ENCODE measurements at places on chromosomes 5 and 9.

GRCh38 chr5:91033370-91033769 is 349.7 kb downstream of the ARRDC3 start:
- DNase-seq = no peak

DNA sequence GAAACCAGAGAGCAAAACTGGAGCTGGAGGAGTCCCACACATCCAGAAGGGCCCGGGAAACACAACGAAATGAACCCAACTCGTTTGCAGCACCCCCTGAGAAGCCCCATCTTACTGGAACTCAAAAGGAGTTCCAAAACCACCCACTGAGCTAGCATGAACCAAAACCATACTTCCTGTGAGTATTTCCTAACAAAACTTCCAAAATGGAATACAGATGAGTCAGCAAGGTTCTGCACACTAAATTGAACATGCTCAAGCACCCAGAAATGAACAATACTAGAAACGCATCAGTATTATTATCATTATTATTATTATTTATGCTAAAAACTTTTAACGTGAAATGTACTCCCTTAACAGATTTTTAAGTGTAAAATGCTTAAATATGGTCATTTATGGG is 8.0 kb upstream of the SPOCK1 start:
- DNase-seq = no peak

DNA sequence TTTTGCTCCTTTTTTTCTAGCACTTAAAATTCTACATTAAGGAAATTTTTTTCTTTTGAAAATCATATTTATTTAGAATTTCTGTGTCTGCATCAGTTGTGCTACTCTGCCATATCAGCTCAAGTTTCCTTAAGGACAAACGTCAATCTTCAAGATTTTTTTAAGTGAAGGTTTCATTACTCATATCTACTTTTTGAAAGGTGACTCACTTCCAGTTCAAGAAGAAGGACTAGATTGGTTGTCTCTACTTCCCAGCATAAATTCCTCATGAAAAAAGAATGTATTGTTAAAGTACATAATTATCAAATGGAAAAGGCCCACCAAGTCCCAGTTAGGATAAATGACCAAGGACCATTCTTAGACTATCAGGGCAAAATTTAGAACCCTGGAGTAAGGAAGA is 626.5 kb downstream of the DMRTA1 start:
- DNase-seq = no peak

DNA sequence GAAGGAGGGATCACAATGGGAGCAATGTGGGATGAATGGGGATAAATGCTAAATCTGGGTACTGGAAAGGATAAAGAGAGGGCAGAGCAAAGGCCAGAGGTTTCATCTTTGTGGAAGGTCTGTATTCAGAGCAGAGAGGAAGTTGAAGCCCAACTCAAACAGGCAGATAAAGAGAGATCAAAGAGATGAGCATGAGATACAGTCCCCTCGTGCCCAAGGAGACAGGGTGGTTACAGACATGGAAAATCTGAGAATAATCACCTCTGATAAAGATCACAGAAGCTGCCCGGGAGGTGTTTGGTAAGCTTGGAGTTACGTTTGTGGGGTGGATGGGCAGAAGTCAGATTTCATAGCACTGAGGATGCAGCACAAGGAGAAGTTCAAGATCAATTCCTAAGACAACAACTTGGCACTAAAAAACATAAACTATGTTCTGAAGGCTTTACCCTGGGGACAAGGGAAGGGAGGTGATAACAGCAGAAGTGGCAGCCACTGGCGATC is 459 bp upstream of the ERAP2 start:
- peak; percentile 73 for DNase-seq

DNA sequence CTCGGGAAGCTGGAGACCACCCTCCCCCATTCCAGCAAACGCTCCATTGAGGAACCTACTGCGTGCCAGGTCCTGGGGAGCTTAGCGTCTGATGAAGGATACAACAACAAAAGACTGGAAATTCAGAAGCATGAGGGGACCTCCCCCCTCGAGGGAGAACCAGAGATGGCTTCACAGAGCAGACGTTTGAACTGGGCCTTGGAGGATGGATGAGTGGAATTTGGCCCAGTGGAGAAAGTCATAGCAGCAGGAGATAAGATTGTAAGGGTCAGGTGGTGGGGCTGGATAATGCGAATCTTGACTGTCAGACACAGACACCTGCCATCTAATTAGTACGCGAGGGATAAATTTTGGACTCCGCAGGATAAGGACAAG is 1.2 kb upstream of the SLC25A51 start:
- DNase-seq = no peak

DNA sequence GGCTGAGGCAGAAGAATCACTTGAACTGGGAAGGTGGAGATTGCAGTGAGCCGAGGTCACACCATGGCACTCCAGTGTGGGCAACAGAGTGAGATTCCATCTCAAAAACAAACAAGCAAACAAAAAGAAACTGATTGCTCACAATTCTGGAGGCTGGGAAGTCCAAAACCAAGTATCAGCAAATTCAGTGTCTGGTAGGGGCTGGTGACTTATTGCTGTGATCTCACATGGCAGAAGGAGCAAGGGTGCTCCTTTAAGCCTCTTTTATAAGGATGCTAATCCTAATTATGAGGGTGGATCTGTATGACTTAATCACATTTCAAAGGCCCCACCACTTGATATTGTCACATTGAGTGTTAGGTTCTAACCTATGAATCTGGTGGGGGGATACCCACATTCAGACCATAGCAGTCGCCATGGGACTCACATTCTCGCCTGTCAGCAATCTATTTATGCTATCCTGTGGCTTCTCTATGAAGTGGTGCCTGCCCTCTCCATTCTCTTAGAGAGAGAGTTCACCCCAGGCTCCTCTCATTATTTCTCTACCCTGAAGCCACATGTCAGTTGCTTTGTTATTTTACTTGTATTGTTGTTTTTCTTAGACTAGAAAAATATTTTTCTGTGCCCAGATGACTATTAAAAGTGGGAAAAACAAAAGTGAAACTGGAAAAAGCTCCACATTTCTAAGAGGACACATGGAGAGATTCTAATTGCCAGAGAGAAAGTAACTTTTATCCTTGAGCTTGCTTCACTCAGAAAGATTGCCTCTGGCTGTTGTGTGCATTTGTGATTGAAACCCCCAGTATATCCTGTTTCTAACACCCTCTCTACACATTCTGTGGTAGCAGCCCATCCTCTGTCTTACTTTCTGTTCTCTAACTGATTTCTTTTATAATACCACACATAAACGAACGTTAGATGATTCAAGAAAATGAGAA is 18.8 kb upstream of the PRLR start:
- DNase-seq = peak; percentile 20

DNA sequence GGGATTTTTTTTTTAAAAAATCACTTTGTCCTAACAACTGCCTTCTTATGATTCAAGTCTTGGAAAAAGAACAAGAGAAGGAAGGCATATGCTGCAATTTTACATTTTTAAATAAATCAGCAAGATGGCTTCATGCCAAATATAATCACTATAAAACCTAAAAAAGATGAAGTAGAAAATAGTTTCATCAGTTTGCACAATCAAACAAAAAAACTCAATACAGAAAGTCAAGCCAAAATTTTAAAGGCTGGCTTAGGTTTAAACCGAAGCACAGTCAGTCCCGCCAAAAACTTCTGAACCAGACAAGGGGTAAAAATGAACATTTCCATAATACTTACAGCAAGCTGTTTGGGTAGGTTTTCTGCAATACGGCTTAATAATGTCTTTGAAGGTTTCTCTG is 57.3 kb downstream of the ZFR start:
- no peak for DNase-seq

DNA sequence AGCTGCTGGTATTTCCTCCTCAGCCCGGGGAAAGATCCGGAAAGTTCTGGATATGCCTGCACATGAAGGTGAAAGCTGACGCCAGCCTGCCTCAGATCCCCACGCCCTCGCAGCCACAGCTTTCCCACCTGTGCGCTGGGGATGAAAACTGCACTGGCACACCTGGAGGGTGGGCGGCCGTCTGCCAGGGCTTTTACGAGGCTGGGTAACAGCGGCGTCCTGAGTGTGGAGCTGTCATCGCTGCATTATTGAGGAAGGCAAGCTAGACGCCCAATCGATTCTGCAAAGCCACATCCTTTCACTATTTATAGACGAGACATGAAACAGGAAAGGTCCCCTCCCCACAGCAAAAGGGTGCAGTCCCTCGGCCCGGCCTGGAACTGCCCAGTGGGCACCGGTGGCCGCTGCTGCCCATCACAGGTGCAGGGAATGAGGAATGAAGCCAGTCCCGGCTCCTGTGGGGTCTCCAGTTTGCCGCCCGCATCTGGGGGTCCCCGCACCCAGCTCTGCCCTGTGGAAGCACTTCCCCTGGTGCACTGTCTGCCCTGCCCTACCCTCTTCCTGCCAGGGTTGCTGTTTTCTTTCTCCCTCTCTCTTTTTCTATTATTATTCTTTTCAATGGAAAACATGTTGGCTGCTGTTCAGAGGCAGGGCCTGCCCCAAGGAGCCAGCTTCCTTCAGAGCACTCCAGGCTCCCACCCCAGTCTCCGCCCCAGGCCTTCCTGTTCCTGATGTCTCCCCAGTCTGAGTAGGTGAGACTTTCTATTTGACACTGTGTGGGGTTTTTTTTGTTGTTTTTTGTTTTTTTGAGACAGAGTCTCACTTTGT is 7.0 kb downstream of the NOTCH1 start:
- DNase-seq = peak; percentile 73

- DNase-seq = no peak
Observed at GRCh38 chr5:112907166-112907631, 14.8 kb downstream of the REEP5 start.

- no peak for DNase-seq
Observed at GRCh38 chr5:123085638-123086286, 3.3 kb upstream of the PRDM6 start.

DNA sequence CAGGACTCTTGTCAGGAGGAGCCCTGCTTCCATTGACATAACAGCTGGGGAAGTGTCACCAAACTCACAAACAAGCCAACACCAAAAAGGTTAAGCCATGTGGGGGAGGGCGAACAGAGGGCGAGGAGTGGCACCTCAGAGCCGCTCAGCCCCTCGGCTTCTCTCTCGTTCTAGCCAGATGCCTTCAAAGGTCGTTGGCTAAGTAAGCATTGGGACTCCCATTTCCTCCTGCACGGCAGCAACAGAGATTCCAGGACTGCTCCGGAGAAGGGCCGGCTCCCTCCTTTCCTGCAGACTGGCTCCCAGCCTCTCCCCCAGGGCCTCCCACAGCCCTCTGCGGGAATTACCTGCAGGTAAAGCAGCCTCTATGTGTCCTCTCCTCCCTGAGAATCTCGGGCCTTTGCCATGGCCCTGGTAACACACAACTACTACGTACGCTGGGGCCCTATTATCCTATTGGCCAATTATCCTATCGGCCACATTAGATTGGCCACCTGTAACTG is 52.1 kb upstream of the RNU6ATAC start:
- no peak for DNase-seq

DNA sequence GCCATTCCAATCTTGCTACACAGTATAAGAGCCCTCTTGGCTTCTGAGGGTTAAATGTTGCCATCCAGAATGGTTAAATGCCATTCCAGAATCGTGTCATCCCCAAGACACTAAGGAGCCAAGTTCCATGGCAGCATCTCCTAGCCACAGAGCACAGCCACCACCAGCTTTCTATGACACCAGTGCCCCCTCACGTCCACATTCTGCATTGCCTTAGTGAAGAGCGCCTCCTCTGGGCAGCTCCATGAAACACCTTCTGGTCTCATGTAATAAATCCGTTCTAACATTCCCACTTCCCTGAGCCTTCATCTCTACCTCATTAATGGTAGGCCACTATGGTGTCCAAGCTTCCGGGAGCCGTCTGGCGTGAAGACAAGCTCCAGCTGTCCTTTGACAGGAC is 12.4 kb downstream of the CBY3 start:
- DNase-seq = peak; percentile 37

DNA sequence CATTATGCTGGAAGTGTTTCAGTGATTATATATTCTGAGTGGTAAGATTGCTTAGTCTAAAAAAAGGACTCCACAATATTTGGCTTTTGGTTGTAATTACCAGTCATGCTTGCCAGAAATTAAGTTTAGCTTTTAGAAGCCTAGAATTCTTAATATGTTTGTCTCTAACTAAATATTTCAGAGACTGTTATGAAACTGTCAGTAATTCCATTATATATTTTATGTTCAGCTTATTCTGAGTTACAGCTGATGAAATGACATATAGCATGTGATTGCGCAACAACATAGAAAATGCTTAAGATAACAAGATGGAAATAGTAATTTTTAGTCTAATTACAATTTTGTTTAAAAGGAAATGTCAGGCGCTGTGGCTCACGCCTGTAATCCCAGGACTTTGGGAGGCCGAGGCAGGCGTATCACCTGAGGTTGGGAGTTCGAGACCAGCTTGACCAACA is 44.2 kb downstream of the KIAA1958 start:
- DNase-seq = no peak

- peak; percentile 94 for DNase-seq
Observed at GRCh38 chr9:121646992-121647391, 4.4 kb upstream of the DAB2IP start.

- DNase-seq = no peak
Observed at GRCh38 chr9:101639311-101639710, 44.5 kb upstream of the PPP3R2 start.

- no peak for DNase-seq
Observed at GRCh38 chr5:172569861-172570558, 71.1 kb upstream of the NEURL1B start.

GRCh38 chr5:124236361-124237205 is 509.9 kb downstream of the ZNF608 start:
- no peak for DNase-seq

GRCh38 chr5:3103262-3103811 is 351.9 kb upstream of the IRX2 start:
- no peak for DNase-seq

GRCh38 chr9:34451545-34451944 is 6.8 kb downstream of the FAM219A start:
- no peak for DNase-seq

DNA sequence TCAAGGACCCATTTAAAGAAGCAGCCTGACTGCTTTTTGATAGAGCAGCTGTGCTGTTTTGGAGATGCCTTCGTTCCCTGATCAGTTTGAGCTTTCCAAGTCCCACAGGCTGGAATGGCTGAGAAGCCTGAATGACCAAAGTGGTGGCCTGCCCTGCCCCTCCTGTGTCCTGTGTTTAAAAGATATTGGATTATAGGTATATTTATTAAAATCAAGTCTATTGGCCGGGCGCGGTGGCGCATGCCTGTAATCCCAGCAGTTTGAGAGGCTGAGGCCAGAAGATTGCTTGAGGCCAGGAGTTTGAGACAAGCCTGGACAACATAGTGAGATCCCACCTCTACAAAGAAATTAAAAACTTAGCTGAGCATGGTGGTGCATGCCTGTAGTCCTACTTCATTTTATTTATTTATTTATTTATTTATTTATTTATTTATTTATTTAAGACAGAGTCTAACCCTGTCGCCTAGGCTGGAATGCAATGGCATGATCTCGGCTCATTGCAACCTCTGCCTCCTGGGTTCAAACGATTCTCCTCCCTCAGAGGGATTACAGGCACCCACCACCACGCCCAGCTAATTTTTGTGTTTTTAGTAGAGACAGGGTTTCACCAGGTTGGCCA is 87.7 kb downstream of the CACNA1B start:
- DNase-seq = no peak

DNA sequence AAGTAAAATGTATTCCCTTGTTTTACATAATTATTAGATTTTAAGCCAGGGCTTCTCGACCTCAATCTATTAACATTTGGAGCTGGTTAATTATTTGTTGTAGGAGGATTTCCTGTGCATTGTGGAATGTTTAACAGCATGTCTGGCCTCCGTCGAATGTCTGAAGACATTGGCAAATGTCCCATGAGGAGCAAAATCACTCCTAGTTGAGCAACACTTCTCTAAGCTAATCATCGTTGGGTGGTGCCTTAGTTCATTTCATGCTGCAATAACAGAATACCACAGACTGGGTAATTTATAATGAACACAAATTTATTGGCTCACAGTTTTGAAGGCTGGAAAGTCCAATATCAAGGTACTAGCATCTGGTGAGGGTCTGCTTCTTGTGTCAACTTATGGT is 13.4 kb upstream of the VPS13A start:
- DNase-seq = no peak
